T-helper 1 cell treated with Interleukin-12 subunit alpha and Interleukin-12 subunit beta and Interleukin-4 antibody, amounts not matched to agents 30 ng/mL and 1 ng/mL, for 36 hours (primary cell): ENCODE measurements at places on chromosomes 4 and X. TPM values are rescaled to one million over a fixed set of nuclear protein-coding genes. Genes with fewer than 3 reads are reported as not detected.

GAGE2A gene
- total RNA-seq = not detected in 2 replicates

LGI2 gene
- not detected in 2 replicates for total RNA-seq

SPATA18 gene
- 0.42 and 0.56 TPM in 2 replicates for total RNA-seq

AMTN gene
- total RNA-seq = not detected in 2 replicates

IDS gene
- total RNA-seq = 93.3 and 96.6 TPM in 2 replicates

AFP gene
- not detected in 2 replicates for total RNA-seq

MEPE gene
- total RNA-seq = not detected in 2 replicates

SPP1 gene
- 0.63 and 1.3 TPM in 2 replicates for total RNA-seq

GDI1 gene
- 119 TPM in 2 replicates for total RNA-seq

WAS gene
- 151 and 162 TPM in 2 replicates for total RNA-seq

MAGEC2 gene
- not detected in 2 replicates for total RNA-seq

FHIP1A gene
- total RNA-seq = not detected in 2 replicates

SLC10A6 gene
- not detected in 2 replicates for total RNA-seq

TEX28 gene
- total RNA-seq = not detected in 2 replicates

TMPRSS11A gene
- not detected in 2 replicates for total RNA-seq

ATP11C gene
- total RNA-seq = 11.9 and 13.8 TPM in 2 replicates

RASSF6 gene
- total RNA-seq = not detected in 2 replicates

GLUD2 gene
- total RNA-seq = 0.12 and 0.29 TPM in 2 replicates

GSX2 gene
- total RNA-seq = not detected in 2 replicates

EPGN gene
- total RNA-seq = not detected in 2 replicates

FSTL5 gene
- total RNA-seq = not detected in 2 replicates

ABCG2 gene
- 0.68 and 0.74 TPM in 2 replicates for total RNA-seq

KLB gene
- not detected in 2 replicates for total RNA-seq

MAGEA2 gene
- total RNA-seq = not detected in 2 replicates

GYPE gene
- total RNA-seq = not detected in 2 replicates

TLR2 gene
- 3.7 and 4.6 TPM in 2 replicates for total RNA-seq
